ENCODE measurements at places on chromosomes 2 and 18. TPM values are rescaled to one million over a fixed set of nuclear protein-coding genes. Genes with fewer than 3 reads are reported as not detected.

Gene LRRTM4
- not detected for total RNA-seq

Gene DSC1
- total RNA-seq, result not detected

Gene ITGB6
- total RNA-seq, result 0.11 TPM

Gene RNF149
- 18.9 TPM for total RNA-seq
